Retina (tissue), 1 donor: ENCODE measurements at places on chromosomes 4 and X.

DNA sequence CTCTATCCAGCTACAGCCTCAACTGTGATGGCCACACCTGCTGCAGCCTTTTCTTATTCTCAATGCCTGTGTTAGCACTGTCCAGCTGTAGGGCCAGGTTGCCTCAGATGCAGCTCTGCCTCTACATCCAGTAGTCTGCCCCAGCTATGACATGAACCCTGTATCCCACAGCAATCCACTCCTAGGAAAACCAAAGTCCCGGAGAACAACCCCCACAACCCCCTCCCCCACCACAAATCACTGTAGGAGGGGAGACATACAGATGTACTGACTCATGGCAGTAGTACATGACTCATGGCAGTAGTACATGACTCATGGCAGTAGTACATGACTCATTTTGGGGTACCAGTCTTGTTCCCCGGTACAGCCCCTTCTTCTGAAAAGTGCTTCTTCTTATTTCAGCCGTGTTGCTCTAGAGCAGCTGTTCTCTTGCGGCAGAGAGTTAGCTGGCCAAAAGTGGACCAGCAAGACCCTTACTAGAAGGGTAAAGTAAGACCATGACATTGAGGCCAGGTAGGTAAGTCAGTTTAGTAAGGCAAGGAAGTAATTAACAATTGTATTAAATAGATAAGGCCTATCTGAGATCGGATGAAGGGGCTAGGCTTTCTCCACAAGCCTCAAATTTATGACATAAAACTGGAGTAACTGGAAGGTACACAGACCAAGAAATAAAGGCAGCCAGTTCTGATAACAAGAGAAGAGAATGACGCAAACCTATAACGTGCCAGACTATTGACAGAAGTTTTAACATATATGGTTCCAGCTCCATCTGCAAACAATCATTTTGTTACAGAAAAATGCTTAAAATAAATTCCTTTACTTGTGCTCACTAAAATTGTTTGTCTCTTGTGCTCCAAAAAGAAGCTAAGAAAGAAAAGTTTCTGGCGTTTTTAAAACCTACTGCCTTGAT is 221.4 kb downstream of the TACR3 start:
- no peak for DNase-seq

- no peak for DNase-seq
Observed at GRCh38 chr4:127881563-127881864, 821 bp downstream of the PLK4 start.

DNA sequence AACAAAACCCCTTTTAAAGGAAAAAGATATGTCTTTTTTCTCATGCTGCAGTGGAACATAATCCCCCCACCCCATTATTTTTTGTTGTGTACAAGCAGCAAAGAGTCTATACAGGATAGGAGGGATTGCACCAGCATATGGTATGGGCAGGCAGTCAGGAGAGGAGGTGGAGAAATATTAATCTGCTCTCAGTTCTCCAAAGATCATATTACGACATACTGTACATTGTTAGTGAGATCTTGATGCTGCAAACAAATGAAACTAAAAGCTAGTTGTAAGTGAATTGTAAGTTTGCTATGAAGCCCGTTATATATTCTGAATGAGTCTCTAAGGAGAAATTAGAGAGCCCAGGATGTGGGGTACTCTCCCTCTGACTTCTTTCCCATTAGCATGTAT is 75.3 kb downstream of the RAPGEF2 start:
- DNase-seq: no peak

- DNase-seq: no peak
Observed at GRCh38 chr4:111174331-111174730, 551.5 kb upstream of the PITX2 start.

DNA sequence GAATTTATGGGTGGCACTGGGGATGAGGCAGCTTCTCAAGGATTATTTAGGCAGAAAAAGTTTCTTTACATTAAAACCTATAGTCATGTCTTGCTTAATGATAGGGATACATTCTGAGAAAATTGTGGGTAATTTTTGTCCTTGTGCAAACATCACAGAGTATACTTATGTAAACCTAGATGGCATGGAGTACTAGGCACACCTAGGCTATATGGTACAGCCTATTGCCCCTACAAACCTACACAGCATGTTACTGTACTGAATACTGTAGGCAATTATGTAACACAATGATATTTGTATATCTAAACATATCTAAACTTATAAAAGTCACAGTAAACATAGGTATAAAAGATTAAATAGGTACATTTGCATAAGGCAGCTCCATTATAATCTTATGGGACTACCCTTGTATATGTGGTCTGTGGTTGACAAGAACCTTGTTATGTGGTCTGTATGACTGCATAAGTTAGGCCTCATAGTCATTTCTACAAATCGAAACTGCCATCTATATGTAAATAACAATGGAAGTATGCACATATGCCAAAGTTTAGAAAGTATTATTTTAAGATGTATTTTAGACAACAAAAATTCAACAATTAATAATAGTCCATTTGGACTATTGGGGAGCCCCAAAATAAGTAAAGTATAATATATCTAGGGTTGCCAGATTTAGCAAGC is 87.3 kb downstream of the CFAP299 start:
- DNase-seq: no peak

- no peak for DNase-seq
Observed at GRCh38 chr4:11632025-11632424, 203.3 kb upstream of the HS3ST1 start.

GRCh38 chr4:125741825-125742452 is 427.2 kb downstream of the FAT4 start:
- no peak for DNase-seq

DNA sequence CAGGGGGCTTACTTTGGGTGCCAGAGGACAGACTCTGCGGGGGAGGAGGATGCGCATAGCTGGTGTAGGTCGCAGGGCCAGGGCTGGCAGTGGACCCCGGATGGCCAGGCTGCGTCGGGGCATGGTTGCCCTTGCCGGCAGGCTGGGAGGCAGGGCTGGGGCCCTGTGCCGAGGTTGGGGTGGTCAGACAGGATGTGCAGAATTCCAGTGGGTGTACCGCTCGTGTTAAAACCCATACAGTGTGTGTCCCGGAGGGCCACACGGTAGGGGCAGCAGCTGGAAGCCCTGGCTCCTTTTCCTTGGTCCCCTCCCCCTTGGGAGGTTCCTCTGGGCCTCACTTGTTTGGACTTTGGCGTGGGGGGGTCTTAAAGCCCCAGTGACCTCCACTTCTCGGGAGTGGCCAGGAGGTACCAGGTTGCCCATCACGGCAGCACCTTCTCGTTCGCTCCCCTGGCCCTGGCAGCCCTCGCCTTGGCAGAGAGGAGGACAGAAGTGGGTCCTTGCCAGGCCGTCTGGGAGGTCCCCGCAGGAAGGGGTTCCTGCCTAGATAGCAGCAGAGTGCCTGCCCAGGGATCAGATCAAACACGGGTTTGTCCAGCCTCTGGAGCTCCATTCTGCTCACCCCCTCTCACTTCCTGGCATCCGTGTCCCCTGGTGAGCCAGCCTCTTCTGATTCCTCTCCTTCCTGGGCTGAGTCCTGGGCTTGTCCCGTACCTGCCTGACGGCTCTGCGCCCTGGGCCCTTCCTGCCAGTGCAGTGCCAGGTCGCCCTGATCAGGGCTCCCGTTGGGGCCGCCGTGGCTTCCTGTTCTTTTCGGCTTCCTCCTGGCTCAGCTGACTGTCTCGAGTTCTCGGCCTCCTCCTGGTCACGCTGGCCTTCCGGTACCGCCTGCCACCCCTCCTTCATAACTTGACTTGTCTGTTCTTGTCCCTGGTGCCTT is 56.7 kb upstream of the HGFAC start:
- no peak for DNase-seq

- DNase-seq: no peak
Observed at GRCh38 chrX:123814343-123814742, 45.5 kb upstream of the XIAP start.

- DNase-seq: no peak
Observed at GRCh38 chrX:47482065-47482511, 934 bp downstream of the ZNF41 start.

- DNase-seq: no peak
Observed at GRCh38 chr4:62003695-62004094, 803.6 kb downstream of the ADGRL3 start.

DNA sequence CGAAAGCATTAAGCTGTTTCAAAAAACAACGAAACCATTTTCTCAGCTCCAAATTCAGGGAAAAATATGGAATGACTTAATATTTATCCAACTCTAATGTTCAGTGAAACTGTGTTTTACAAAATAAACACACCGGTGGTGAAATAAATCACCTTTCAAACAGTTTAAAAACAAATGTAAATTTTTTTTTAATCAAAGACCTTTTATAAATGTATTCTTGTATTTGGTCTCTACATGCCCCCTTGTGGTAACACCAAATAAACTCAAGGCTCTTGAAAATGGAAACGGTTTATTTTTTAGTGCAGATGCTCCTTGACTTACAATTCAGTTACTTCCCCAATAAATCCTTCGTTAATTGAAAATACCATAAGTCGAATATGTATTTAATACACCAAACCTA is 45.8 kb upstream of the ITM2A start:
- no peak for DNase-seq

GRCh38 chr4:175703956-175704600 is 108.0 kb downstream of the GPM6A start:
- no peak for DNase-seq

GRCh38 chrX:39648548-39649254 is 449.1 kb downstream of the BCOR start:
- no peak for DNase-seq

DNA sequence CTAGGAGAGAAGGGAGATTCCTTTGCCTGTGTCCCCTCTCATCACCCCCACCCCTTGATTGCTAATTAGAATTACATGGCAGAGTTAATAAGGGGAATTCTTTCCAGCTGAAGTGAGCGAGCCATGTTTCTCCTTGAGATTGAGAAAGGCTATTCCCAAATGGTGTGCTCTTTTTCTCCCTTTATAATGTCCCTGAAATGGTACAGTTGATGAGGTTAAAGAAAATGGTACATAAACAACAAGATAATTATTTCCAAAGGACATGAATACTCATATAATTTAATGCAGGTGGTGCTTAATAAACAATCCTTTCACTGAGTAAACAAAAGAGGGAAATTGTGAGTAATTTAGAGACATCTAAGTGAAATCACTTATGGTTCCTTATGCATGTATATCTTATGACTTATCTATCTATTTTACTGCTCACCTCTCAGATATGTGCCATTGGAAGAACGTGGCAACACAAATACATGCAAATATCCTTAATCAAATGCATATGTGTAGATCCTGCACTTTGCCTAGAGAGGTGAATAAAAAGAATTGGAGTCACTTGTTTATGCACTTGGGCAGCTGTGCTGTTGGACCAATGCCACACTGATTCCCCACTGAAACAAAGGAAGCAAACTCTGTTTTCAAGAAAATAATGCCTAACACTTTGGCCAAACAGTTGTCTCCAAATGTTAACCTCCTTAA is 106.6 kb upstream of the WDR44 start:
- DNase-seq: no peak

DNA sequence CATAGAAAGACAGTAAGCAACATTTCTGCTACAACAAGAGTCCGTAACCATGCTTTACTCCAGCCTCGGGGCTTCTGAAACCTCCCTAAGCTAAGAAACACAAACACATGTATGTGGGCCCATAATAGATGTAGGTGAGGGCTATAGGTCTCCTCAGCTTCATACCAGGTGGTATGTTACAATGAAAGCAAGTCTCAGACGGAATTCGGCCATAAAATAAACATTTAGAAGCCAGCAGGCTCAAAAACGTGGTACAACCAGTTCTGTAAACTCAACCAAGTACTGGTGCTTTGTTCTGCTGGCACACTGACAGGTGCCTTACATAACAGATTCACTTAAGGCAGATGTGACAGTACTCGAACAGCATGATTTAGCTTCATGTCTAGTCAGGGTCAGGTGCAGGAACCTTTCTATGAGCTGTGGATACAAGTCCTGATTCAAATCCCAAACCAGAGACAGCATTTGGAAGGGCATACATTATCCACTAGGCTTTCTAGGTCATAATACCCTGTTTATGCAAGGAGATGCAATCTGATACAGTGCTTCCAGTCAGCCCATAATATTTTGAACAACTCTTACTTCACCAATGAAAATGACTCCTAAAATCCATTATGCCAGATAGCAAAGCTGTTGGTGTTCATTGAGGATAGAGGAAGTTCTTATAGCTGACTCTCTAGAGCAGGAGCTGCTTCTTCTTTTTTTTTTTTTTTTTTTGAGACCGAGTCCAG is 113.8 kb upstream of the ENPP6 start:
- no peak for DNase-seq

DNA sequence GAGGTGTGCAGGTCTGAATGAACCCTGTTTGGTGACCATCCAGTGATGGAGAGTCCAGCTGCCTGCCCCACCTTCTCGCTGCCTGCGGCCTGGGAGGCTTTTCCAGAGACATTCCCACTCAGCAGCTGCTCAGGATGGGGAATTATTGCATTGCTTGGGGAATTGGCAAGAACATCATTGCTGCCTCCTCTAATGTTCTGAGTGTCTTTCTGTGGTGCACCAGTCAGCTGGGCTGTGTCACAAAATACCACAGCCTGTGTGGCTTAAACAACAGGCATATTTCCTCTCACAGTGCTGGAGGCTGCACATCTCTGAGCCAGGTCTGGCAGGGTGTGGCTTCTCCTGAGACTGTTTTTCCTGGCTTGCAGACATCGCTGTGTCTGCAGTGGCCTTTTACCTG is 86.8 kb upstream of the AFAP1 start:
- DNase-seq: no peak

DNA sequence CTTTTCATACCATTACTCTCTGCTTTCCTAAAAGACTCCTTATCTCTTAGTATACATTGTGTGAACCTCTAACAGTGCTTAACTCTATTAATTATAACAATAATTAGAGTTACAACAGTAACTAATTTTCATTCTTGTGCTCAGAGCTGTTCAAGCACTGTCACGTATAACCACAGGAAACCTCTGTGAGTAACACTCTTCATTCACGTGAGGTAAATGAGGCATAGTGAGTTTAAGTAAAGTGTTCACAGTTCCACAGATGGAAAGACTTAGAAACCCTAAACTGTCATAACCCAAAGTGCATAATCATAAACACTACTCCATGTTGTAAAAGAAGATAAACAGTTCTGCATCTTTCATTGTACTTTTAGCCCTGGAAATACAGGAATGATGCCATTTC is 222.4 kb downstream of the CCSER1 start:
- DNase-seq: no peak

DNA sequence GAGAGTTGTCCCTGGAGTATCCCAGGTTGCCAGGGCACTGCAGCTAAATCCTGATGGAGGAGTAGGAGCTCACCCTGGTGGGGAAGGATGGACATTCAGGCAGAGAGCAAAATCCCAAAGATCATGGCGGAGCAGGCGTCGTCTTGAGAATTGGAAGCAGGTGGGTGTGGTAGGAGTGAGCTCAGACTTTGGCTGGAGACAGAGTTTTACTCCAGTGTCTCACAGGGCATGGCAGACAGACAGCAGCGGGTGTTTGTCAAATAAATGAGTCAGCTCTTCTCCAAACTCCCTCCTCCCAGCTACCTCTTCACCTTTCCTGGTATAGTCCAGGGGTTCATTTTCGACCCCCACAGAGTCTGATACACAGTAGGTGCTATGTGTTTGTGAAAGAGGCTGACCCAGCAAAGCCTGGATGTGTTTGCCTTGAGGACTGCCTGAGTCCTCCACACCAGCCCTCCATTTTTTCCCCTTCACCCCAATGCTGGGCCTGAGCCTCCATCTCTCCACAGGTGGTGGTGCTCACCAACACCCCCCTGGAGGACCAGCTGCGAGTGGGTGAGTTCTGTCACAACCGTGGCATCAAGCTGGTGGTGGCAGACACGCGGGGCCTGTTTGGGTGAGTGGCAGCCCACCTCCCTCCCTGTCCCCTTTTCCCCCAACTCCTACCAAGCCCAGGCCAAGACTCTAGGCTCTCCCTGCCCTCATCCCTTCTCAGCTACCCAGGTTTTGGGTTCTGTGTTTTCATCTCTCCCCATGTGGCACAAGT is 6.9 kb downstream of the UBA1 start:
- DNase-seq: no peak

- DNase-seq: no peak
Observed at GRCh38 chr4:166195101-166195500, 322.1 kb downstream of the TLL1 start.
